M059J (cell line): ENCODE measurements at places on chromosomes 1 and 21. TPM values are rescaled to one million over a fixed set of nuclear protein-coding genes. Genes with fewer than 3 reads are reported as not detected.

Gene SELENBP1
- 2.6 and 4.5 TPM in 2 replicates for total RNA-seq

Gene KRTAP19-3
- total RNA-seq = not detected in 2 replicates

Gene CFAP57
- total RNA-seq = 0.67 TPM in 1 of 2 replicates, not detected in the other

Gene CDCA8
- total RNA-seq = 36.8 and 38.4 TPM in 2 replicates

Gene LRRC71
- not detected in 2 replicates for total RNA-seq

Gene SLC2A5
- 4.2 and 7.1 TPM in 2 replicates for total RNA-seq

Gene FMO4
- 9.9 and 10.2 TPM in 2 replicates for total RNA-seq

Gene SLC16A4
- 30.0 and 47.6 TPM in 2 replicates for total RNA-seq
